ENCODE measurements at places on chromosomes 6 and 20.

DNA sequence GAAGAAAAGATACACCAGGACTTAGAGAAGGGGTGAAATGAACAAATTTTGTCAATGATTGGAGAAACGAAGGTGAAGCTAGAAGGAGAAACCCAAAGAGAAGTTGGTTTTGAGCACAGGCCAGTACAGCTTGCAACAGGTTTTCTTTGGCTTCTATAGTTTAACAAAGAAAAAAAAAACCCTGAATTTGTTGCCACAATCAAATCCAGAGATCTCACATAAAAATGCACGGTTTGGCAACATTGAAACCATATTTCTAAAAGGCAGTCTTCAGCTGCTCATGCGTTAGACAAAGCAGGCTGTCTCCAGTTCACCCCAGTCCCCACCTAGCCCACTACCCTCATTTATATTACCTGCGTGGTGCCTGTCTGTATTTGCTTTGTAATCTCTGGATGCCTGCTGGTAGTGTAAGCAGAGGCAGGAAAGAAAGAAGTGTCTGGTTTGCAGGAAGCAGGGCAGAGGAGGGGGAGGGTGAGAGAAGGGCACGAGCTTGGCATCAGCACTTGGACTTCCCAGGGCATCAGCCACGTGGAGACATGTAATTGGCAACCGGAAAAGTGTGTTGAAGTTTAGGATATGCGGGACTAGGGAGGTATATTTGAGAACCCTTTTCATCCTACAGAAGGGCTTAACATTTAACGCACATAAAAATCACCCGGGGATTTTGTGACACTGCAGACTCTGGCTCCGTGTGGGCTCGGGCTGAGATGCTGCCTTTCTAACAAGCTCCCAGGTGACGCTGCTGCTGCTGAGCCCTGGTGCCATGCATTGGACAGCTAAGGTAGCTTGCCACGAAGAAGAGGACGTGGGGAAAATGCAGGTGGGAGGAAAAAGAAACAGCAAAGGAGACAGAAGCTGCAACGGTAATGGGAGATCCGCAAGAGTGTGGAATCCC lies 14.4 kb downstream of the PFDN4 start:
- DNase-seq = no peak

DNA sequence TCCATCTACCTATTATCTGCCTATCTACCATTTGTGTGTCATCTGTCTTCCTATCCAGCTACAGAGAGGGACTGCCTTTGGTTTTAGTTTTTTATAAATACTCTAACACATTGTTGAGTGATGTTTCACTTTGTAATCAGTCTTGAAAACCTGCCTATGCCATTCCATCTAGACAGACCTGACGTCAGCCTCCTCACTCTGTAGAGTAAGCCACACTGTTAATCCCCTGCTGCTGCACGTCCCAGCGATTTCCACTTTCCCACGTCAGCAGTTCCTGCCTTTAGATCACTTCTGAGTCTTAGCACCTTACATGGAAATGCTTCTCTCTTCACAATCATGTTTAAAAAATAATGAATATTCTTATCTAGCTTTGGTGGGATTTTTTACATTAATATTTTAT lies 54.8 kb downstream of the PLG start:
- no peak for DNase-seq

DNA sequence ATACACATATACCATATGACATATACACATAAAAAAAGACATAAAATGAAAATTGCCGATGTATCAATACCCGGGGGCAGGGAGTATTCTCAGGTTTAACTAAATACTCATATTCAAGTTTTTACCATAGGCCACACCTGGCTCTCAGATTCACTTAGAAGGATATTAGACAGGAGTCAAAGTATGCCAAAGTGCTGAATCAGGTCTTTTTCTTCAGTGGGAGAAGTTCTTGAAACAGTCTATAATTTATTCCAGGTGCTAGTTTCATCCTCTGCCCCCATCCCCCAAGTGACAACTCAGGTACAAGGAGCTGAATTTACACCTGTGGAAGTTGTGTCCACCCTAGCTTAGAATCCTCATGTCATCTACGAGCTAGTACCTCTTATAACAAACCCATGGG lies 8.5 kb upstream of the HLA-DRA start:
- DNase-seq = no peak

- no peak for DNase-seq
These were observed 59.5 kb downstream of the MYO6 start for GRCh38 chr6:75808507-75808906.

DNA sequence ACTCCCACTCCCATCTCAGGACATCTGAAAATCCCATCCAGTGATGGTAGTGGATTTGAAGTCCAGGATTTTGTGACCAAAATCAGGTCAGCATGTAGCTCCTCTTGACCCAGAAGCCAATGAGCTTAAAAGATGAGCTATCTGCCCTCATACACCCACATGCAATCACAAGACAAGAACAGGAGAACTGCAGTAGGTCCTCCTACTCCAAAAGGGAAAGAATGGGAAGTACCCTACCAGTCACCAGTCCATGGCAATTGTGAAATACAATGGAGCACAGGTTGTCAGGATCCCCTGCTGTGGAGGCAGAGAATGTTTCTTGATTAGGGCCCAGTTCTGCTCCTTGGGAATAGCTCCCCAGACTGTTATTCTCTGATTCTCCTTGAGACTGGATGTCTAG lies 347.3 kb upstream of the CNR1 start:
- no peak for DNase-seq

DNA sequence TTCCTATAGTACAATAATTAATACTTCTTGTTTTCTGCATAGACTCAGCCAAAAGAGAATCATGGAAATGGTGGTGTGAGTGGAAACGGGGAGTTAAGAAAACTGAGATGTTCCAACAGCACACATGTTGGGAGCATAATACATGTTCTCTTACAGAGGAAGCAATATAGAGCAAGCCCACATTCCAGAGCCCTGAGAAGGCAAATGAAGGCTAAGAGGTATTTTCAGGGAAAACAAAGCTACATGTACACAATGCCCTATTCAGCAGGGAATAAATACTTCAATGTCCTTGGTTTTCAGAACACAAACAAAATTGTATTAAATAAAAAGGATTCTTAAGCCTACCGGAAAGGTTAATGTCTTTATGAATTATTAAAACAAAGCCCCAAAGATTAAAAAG lies 35.1 kb upstream of the SMIM8 start:
- DNase-seq = no peak

DNA sequence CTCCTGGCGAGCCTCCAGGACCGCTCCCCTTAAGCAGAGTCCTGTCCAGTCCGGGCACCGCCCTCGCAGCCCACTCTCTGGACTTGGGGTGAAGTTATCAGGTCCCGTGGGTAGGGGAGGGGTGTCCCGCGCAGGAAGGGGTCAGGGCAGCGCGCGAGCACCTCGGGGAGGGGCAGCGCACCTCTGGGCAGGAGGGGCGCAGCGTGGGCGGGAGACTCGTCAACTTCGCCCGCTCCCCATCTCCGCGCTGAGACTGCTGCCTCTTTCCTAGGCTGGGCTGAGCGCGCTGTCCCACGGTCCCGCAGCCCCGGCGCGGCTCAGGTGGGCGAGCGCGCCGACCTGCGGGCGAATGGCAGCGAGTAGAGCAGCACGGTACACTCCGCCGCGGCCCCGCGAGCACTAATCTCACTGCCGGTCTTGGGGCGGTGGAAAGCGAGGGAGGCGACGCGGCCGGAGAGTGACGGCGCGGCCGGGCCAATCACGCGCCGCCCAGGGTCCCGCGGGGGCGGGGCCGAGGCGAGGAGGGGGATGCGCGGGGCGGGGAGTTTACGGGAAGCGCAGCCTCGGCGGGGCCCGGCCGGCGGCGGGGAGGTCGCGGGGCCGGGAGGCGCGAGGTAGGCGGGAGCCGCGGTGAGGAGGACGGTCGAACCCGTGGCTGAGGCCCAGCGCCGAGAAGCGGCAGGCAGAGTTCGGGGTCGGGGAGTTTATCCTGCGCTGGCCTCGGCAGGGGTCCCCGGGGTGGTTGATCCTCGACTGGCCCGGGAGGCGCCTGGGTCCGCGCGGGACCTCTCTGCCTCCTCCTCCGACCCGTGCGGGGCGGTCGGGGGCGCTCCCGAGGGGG lies at the start of gene MAN1A1:
TSS of gene MAN1A1 (minus strand) at position 401 of the 841 bp plus-strand sequence. CDS start 696 bp downstream, outside the sequence.
- DNase-seq = peak; percentile 91

DNA sequence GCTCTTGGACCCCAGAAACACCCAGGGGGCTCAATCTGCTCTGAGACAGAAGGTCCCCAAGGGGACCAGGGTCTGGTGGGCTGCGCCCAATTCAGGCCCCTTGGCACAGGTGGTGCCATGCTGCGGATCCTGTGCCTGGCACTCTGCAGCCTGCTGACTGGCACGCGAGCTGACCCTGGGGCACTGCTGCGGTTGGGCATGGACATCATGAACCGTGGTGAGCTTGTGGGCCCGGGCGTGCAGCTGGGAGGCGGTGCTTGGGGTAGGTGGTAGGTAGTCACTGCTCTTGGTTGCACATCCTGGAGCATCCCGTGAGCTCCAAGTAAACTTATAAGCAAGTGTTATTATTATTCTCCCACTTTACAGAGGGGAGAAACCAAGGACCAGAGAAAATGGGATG lies at the start of gene BPIFB6:
TSS of gene BPIFB6 (plus strand) at position 118 of the 400 bp plus-strand sequence. CDS start at position 118, 0 bp downstream.
- no peak for DNase-seq

DNA sequence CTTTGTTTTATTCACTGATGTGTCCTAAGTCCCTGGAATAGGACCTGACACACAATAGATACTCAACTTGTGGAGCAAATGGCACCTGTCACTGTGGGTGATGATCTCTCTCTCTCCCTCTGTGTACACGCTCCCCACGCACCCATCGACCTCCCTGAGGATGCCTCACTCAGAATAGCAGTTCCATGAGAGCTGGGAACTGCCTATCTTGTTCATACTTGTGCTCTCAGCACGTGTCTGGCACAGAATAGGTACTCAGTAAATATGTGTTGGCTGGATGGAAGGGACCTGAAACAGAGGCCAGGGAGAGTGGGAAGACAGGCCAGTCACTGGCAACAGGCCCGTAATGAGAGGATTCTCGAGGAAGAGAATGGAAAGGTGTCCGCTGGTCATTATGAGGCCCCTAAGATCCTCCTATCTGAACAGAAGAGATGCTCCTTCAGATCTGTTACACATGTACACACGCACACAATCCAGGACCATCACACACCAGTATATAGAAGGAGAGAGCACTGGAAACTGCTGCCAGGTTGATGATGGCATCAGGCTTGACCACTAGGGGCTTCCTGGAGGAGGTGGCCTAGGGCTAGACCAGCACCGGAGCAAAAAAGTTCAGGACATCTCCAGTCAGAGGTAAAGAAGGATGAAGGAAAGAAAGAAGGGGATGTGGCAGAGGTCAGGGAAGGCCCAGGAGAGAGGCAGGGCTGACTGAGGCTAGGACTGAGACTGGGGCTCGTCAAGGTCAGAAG lies 30.9 kb downstream of the VEGFA start:
- DNase-seq = no peak

DNA sequence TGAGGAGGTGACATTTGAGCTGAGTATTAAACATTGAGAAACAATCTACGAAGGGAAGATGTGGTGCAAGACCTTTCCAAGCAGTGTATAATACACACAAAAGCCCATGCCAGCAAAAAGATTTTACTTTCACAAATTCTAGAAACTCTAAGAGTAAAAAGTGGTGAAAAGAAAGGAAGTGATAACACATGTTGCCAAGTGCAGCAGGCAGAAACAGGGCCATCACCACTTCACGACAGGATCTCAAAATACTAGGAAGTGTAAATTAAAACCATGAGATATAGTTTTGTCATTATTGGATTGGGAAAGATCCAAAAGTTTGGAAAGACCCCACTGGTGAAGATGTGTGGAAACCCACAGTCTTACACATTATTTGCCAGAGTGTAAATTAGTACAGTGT lies 1.7 kb upstream of the ENTPD6 start:
- no peak for DNase-seq

- DNase-seq = no peak
These were observed 44.4 kb downstream of the EPM2A start for GRCh38 chr6:145690969-145691368.

DNA sequence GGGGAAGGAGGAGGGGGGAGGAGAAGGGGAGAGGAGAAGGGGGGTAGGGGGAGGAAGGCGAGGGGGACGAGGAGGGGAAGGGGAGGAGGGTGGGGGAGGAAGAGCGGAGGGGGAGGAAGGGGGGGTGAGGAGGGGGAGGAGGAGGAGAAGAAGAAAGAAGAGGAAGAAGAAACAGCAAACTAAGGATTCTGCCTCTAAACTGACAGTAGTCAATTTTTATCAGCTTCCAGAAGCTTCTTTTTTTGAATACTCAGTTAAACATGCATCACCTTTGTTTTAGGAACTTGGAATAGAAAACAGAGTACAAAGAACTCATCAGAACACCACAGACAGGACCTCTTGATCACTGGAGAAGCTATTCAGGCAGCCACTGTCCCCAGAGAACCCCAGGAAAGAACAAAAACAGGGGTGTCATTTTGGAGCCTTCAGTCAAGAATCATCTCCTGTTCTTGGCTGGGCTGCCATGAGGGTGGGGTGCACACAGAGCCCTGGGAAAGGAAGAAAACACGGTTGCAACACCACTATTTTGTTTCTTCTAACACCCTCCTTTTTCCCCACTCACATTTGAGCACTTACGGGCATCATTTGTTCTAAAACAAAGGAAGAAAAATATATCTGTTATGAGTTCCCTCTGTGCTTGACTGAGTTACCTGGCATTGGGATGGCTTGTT lies 67.4 kb downstream of the TMEM170B start:
- no peak for DNase-seq

DNA sequence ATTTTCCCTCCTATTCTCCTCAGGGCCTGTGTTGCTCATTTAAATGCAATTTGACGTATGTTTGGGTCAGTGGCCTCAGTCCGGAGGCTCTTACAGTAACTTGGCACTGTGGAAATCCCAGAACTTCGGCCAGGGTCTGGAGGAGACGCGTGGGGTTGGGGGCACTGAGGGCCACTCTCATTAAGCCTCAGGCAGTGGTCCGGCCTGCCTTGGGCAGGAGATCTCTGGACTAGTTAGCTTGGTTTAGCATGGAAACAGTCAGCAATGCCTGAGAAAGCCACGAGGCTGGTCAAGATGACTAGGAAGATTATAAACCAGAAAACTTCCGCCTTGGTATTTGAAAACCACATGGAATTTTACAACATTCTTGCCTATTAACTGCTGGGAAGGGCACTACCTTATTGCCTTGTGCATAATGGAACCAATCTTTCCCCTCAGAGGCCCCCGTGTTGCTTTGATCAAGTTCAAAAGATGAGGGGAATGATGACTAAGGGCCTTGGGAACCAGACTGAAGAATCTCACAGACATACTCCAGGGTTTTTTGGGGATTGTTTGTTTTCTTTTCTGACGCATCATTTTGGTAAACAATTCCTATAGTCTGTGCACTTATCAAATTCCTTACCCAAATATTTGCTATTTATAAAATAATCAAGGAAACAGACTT lies 206.0 kb upstream of the PREP start:
- DNase-seq = no peak

- DNase-seq = no peak
These were observed 53.8 kb upstream of the GMPR start for GRCh38 chr6:16184551-16184950.

GRCh38 chr6:15087186-15087589 lies 158.7 kb upstream of the JARID2 start:
- no peak for DNase-seq

GRCh38 chr20:6632187-6632586 lies 135.3 kb upstream of the BMP2 start:
- DNase-seq = no peak

- no peak for DNase-seq
These were observed 231.3 kb downstream of the TFAP2C start for GRCh38 chr20:56860413-56860812.

- DNase-seq = no peak
These were observed 165.4 kb downstream of the QKI start for GRCh38 chr6:163579880-163580295.
